ENCODE measurements at places on chromosomes 3 and 15.

DNA sequence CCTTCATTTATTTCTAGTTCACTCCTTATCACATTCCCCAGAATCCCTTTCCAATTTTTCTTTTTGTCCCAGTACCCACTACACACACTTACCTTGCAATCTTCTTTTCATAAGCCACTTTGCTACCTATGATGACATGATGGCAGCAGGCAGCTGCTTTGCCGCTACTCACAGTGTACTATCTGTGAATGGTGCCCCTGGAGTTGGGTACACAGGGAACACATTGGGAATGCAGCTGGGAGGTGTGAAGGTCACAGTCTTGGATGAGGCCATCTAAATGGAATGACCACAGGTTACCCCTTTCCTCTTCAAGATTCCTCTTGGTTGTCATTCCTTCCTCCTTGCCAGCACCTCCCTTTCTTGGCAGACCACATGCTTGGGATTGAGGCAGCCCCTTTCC lies 20.8 kb upstream of the TNIK start:
- DNase-seq: no peak

GRCh38 chr3:132245552-132246142 lies 71.6 kb upstream of the ACP3 start:
- DNase-seq: no peak

DNA sequence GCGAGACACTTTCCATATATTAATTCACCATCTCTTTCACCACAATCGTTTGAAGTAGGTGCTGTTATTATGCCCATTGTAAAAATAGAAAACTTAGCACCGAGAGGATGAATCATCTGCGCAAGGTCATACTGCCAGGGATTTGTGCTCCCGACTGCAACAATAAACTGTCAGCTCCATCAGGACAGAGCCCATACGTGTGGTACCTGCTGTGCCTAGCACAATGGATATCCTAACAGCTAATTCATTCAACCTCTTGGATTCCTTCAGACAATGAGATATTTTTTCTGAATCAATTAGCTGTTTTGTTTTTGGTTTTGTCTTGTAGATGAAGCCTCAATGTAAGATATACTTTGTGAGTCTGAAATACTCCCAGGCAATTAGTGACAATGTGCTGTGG lies 32.3 kb upstream of the PROK2 start:
- no peak for DNase-seq

GRCh38 chr15:85942632-85943031 lies 137.0 kb upstream of the AGBL1 start:
- DNase-seq: no peak

DNA sequence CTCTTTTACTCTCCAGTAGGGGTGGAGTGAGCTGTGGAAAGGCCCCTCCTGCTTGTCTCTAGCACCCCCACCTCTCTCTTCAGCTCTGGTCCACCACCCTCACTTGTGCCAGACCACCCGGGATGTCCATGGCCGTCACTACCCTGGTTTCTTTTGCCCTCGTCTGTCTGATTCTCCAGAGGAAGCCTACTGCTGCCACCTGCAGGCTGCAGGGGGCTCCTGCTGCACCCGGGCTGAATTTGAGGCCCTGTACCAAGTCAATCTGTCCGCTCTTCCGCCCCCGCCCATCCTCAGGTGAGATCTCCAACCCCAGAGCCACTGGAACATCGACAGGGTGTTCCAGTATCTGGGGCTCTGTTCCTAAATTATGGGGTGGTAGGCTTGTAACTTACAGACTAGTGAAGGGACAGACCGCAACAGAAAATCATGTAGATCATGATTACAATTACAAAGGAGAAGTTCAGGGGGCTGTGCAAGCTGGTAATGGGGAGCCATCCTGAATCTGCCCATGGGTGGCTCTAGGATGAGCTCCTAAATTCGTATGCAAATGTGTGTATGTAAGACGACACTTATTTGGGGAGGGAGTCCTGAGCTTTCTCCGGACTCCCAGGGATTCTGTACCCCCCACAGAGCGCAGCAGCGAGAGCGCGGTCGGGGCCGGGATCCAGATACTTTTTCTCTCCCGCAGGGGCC lies 683 bp upstream of the UNC45A start:
- peak; percentile 76 for DNase-seq

GRCh38 chr15:66105286-66106265 lies 148.0 kb downstream of the MEGF11 start:
- DNase-seq: no peak

- DNase-seq: no peak
Measured at GRCh38 chr3:41600616-41601015, 361.3 kb downstream of the ULK4 start.

DNA sequence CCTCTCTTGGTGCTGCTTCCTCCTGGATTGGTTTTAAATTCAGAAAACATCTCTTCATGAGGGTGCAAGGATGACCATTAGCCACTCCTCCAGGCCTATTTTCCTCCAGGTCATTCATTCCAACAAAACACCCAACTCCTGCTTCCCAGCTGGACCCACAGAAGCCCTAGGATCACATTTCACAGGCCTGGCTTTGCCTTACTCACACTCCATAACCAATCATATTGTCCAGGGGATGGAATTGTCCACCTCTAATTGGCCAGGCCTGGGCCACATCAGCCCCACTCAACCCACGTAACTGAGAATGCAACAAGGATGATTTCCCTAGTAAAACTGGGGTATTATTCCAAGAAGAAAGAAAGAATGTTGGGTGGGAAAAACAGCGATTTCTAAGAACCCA lies 616.7 kb upstream of the SUCLG2 start:
- DNase-seq: no peak

DNA sequence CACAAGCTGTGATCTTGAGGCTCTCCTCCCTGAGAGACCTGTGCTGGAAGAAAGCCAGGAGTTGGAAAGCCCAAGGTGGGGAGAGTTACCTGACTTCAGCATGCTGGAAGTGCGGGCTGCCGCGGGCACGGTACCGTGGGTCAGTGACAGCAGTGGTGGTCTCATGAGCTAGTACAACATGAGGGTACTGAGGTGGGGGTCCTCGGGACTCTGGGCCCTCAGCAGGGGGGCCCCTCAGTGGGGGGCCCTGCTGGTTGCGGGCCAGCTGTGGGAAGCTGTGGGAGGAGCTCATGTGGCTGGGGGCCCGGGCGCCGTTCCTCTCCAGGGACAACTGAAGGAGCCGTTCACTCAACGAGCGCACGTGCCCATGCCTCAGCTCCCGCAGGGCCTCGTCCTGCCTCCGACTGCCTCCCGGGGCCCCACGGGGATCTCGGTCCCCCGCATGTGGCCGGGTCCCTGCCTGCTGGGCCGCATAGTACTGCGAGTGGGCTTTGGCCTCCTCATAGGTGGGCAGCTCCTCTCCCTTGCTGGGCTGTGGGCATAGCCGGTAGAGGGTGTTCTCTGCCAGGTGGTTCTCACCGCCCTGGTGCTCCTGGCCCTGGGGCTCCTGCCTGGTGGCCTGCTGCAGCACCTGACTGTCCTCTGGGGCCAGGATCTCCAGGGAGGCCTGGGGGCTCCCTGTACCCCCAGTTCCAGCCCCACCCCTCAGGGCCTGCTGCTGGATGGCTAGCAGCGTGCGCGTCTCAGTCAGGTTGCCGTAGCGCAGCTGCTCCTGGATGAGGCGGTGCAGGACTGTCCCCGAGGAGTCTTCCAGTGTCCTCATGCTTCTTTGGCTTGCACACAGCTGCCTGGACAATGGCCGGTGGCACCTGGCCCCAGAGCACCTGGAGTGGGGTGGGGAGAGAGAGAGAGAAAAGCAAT lies 3.4 kb downstream of the AMOTL2 start:
- no peak for DNase-seq

DNA sequence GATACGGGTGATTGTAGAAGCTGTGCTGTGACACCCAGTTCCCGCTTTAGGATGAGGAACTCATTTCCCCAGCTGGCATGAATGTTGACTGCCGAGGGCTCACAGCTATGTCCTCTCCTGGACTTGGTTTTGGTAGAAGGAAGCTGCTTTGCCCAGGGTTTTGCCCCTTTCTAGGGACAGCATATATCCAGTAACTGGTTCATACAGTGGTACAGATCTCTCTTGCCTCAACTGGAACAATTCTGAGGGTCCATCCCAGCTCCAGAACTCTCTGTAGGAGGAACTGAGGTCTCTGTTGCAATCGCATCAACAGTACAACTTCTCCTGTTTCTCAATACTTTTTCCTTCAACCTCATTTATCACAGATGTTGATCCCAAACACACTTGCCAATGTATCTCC lies 54.5 kb upstream of the FNDC3B start:
- DNase-seq: no peak

DNA sequence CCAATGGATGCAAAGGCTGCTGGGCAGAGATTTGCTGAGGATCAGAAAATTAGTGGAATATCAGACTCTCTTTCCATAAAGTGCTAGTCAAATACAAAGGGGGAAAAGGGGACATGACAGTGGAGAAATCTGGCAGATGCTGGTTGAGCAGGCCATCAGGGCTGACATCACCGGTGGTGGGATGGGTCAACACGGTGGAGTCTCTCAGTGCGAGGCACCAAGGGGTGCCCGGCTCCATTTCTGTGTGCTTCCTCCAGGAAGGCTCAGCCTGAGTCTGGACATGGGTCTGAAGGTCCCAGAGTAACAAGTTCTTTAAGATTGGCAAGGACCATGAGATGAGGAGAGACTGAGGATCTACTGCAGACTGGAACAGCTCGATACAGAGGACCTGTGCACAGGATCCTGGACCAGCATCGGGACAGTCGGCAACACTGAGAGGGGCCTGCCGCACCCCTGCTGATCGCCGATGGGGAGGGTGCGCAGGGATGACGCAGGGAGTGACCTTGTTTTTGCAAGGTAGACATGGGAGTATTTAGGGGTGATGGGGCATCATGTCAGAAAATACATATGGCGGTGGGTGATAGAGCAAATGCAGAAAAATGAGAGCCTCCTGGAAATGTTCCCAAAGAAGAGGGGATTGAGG lies 92.7 kb downstream of the SEC22A start:
- DNase-seq: no peak

GRCh38 chr3:172903642-172904320 lies 153.3 kb downstream of the ECT2 start:
- DNase-seq: no peak

- DNase-seq: no peak
Measured at GRCh38 chr3:53836084-53836872, 9.9 kb downstream of the CHDH start.

DNA sequence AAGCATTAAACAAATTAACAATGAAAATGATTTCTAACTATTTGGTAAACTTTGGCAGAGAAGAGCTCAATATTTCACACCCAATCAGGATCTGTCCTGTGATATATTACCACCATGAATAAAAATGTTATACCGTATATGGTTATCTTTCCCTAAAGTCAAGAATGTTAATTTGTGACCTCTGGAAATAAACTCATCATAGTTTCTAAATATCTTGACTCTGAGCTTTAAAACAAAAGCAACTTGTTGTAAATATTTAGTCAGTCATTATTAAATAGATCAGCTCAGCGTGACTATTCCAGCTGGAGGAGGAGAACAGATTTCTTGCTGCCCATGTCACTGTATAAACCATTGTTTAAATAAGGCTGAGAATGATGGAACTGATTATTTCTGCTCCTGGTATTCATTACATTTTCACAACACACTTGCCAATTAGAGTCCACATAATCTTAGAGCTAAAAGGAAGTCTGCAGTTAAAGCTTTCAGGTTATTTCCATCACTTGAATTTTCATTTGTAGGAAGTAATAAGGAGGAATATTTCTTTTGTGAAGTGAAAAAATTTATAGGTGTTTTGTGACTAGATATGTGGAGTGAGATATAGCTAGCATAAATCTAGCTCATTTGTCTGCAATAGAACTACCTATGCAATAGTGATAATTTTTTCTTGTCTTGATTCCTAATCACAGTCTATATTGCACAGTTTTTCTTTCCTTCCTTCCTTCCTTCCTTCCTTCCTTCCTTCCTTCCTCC lies 106.5 kb upstream of the P2RY1 start:
- DNase-seq: no peak

DNA sequence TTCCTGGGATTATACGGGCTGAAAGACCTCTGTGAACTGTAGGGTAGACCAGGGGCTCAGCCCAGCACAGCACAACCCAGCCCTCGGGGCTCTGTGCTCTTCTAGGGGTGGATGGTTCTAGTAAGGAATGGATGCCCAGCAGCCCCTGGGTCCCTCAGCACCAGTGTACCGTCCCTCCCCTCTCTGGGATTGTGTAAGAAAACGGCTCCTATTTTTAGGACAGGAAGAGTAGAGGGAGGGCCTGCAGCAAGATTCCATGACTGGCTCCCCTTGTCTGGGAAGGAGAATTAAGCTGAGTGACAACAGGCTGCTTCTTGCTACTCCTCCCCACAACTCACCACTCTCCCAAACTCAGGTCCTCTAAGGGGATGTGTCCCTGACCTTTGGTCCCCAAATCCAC lies 270.8 kb upstream of the TOPAZ1 start:
- no peak for DNase-seq

DNA sequence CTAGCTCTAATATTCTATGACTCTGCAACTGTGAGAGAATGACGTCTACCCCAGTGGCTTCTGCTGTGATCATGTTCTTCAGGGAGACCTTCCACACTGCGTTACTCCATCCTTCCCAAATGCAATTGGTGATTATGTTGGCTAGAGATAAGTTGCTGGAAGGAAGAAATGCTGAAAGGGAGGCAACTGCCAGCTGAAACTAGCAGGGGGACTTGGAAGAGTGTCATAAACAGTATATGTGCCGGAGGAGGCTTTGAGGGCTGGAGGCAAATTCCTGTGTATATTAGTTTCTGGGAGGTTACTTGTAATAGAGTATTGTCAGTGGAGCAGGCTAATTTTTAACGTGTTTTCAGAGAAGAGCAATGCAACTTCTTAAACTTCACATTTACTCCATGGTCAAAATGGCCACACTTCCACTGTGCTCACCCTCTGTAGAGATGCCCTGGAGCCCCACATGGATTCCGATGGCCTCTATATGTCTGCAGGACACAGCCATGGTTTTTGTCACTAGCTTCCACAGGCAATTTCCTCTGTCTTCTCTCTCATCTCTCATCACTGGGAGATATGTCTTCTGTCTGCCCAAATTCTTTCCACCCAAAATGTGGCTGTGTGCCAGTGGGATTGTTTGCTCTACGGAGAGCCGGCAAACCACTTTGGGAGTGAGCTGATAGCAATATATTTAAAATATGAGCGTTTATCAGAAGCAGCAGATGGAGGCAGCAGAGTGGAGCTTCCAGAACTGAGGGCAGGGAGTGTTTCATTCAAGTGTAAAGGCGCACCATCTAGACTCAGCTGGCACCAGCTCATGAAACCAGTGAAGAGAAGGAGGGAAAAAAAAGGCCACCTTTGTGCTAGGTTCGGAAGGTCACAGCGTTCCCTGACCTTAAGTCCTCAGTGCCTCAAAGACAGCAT lies 13.3 kb upstream of the CD47 start:
- DNase-seq: no peak

GRCh38 chr3:140146668-140147067 lies 211.7 kb downstream of the CLSTN2 start:
- DNase-seq: no peak

DNA sequence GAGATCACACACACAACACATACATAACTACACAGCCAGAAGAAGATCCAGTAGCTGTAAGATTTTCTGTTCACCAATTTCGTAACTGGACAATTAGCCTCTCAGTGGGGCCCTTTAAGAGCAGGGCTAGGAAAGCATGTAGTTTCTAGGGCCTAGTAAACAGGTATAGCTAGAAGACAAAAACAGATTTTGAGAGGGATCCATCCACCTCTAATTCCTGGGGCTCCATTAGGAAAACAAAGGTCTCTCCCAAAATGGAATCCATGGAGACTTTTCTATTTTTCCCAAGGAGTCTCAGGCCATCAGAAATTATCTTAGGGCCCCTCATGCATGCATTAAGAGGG lies 10.5 kb downstream of the KIF15 start:
- no peak for DNase-seq

GRCh38 chr15:53625962-53626845 lies 133.3 kb downstream of the WDR72 start:
- no peak for DNase-seq

Measured in activated naive CD4-positive, alpha-beta T cell (primary cell).